Activated CD4-positive, alpha-beta T cell treated with anti-CD3 and anti-CD28 coated beads, Interleukin-2, amount 10 ng/mL, durations not matched to agents 7 days and 5 days (primary cell): ENCODE measurements at places on chromosomes 1 and 21. TPM values are rescaled to one million over a fixed set of nuclear protein-coding genes. Genes with fewer than 3 reads are reported as not detected.

GRCh38 chr1:27372022-27372807, 2.4 kb downstream of the FCN3 start:
- H3K27me3 ChIP-seq, result peaks cover 2% of the 10 kb centered on the region
- H3K27ac ChIP-seq, result no peak overlapping the region
- DNase-seq, result no peak
- no peaks in the 10 kb centered on the region for H3K36me3 ChIP-seq
- H3K4me3 ChIP-seq, result no peak overlapping the region

GRCh38 chr1:228095161-228095560, 8.0 kb downstream of the C1orf35 start:
- H3K4me3 ChIP-seq, result no peak overlapping the region
- no peaks in the 10 kb centered on the region for H3K27me3 ChIP-seq
- no peak for DNase-seq
- no peak overlapping the region for H3K27ac ChIP-seq

DNA sequence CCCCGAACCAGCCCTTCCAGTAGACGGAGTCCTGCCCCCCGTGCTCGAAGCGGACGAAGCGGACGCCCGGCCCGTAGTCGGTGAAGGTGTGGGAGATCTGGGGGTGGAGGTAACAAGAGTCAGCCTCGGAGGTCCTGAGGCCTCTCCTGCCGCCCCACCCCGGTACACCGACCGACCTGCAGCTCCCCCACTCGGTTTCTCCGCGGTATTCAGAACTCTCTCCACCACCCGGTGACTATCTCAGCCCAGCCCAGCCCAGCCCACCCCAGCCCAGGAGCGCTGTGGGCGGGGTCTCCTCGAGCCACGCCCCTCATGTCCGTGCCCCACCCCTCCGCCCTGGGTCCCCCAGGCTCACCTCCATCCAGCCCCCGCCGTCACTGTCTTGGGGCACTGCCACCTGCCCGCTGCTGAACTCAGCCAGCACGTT, 5.5 kb downstream of the FBXO2 start:
- H3K4me3 ChIP-seq, result no peak overlapping the region
- H3K4me1 ChIP-seq, result peaks cover 22% of the 10 kb centered on the region
- peak; percentile 30 for DNase-seq
- no peak overlapping the region for H3K27ac ChIP-seq

GRCh38 chr1:59081181-59081580, 215.7 kb upstream of the FGGY start:
- no peak overlapping the region for H3K27ac ChIP-seq
- H3K27me3 ChIP-seq, result peaks cover 8% of the 10 kb centered on the region
- H3K36me3 ChIP-seq, result no peaks in the 10 kb centered on the region
- H3K4me3 ChIP-seq, result no peak overlapping the region
- no peak for DNase-seq

DNA sequence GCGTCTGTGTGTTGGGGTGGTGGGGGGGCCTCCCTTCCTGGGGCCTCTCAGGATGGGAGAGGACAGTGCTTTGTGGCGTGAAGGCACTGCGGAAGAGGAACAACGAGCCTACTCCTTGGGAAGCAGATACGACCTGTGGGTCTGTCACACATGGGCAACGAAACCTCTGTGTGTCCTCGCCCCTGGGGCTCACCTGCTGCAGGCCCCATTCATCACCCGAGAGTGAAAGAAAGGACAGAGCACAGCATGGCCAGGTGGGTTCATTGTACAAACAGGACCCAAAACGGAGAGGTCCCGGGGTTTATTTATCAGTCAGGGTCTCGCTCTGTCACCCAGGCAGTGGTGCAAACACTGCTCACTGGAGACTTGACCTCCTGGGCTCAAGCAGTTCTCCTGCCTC, 40.1 kb upstream of the LIN9 start:
- H3K27me3 ChIP-seq, result no peaks in the 10 kb centered on the region
- H3K36me3 ChIP-seq, result no peaks in the 10 kb centered on the region
- DNase-seq, result no peak
- no peak overlapping the region for H3K27ac ChIP-seq
- H3K4me3 ChIP-seq, result no peak overlapping the region

- H3K27ac ChIP-seq, result no peak overlapping the region
- peaks cover 2% of the 10 kb centered on the region for H3K36me3 ChIP-seq
- no peak for DNase-seq
- no peak overlapping the region for H3K4me3 ChIP-seq
- peaks cover 29% of the 10 kb centered on the region for H3K4me1 ChIP-seq
Observed at GRCh38 chr21:45166931-45167330, 92.6 kb downstream of the ADARB1 start.

- no peak for DNase-seq
- H3K4me3 ChIP-seq, result no peak overlapping the region
- no peaks in the 10 kb centered on the region for H3K36me3 ChIP-seq
- no peaks in the 10 kb centered on the region for H3K27me3 ChIP-seq
Observed at GRCh38 chr1:14913482-14914177, 239.9 kb upstream of the TMEM51 start.

The RGS16 gene
- total RNA-seq, result 2.0 TPM

DNA sequence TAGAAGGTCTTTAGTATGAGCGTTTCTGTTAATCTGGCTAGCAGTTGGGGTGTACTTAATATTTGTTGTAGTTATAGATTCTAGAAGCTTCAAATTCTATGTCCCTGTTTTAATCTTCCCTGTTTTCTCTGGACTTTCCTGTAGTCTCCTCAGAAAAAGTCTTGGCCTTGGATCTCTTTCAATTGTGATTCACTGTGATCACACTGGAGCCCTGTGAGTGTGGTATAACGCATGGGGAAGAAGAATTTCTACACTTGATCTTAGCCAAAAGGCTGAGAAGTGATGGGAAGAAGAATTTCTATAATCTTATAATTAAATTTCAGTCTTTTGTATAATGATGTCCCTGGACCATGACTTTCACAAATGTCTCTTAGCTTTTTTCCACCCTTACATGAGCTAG, 36.7 kb upstream of the COP1 start:
- no peaks in the 10 kb centered on the region for H3K36me3 ChIP-seq
- no peaks in the 10 kb centered on the region for H3K4me1 ChIP-seq
- no peak overlapping the region for H3K4me3 ChIP-seq
- H3K27ac ChIP-seq, result no peak overlapping the region
- H3K27me3 ChIP-seq, result peaks cover 5% of the 10 kb centered on the region
- DNase-seq, result no peak

DNA sequence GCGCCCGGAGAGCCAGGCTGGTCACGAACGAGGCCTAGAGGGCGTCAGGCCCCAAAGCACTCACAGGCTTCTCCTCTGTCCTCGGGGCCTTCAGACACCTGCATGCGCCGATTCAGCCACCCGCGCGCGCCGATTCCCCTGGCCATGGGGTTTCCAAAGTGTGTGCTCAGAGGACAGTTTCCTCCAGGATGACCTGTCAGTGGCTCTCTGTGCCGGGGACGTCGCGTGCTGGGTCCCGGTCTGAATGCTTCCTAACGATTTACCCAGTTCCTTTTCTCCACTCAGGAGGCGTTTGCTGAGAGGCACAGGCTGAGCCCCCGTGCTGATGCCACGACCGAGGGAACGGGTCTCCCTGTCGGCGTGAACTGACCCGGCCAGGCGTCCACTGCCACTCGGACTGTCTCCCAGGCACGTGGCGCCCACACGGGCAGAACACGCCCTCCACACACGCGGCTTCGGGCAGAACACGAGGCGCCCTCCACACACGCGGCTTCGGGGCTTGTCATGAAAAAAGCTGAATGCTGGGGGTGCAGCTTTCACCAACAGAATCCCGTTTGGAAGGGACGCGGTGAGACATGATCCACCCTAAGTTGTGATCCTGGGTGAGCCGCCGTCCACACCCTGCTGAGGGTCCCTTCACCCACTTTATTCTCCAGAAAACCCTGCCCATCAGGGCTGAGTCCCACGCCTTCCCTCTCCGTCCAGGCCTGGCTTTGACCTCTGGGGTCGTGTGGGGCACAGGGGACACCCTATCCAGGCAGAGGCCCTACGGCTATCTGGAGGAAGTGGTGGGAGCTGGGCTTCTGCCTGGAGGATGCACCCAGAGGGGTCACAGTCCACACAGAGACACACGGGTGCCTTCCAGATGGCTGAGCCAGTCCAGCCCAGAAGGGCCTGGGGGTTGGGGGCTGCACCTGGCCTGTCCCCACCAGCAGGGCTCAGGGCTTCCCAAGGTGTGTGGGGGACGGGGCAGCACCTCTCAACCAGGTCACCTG, 56.1 kb downstream of the COL6A1 start:
- peaks cover 3% of the 10 kb centered on the region for H3K27me3 ChIP-seq
- no peak overlapping the region for H3K4me3 ChIP-seq
- H3K36me3 ChIP-seq, result no peaks in the 10 kb centered on the region
- H3K4me1 ChIP-seq, result no peaks in the 10 kb centered on the region

The SPRR2E gene
- total RNA-seq, result not detected

The KRTCAP2 gene
- 183 TPM for total RNA-seq

The PTGFR gene
- total RNA-seq, result not detected

The C1orf94 gene
- not detected for total RNA-seq

The TNFRSF9 gene
- 0.62 TPM for total RNA-seq

The CHRM3 gene
- 0.05 TPM for total RNA-seq

DNA sequence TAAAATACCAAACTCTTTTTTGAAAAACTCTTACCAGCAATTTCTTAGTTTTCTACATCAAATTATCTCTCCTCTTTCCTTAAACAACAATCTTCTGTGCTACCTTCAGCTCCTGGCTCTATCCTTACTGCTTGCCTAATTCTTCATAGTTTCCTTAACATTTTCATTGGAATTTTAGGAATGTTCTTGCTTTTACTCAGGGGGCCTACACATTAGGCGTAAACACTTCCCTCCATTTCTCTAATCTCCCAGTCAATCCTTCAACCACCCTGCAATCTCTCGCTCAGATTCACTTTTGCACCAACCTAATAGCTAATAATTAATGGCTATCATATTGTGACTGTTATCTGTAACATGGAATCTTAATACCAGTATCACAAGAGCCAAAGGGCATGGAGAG, 50.1 kb downstream of the ADAMTS5 start:
- H3K27ac ChIP-seq, result no peak overlapping the region
- H3K27me3 ChIP-seq, result no peaks in the 10 kb centered on the region
- no peak overlapping the region for H3K4me3 ChIP-seq
- DNase-seq, result no peak
- no peaks in the 10 kb centered on the region for H3K36me3 ChIP-seq

DNA sequence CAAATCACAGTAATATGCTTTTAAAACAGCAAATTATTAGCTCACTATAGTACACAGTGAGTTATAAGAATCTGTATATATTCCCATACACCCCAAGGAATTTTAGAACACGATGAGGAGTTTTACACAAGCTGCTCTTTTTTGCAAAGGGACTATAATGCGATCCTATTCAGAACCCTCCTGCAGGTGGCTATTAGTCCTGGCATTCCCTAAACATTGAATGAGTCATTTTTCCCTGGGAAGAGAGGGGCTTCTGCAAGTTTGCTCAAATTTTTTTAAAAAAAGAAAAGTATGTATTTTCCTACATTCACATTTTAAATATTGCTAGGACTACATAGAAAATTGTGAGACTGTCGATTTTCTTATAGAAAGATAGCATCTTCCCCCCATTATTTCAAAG, 106.3 kb downstream of the COL11A1 start:
- H3K27me3 ChIP-seq, result no peaks in the 10 kb centered on the region
- DNase-seq, result no peak
- no peaks in the 10 kb centered on the region for H3K36me3 ChIP-seq
- H3K27ac ChIP-seq, result no peak overlapping the region
- no peaks in the 10 kb centered on the region for H3K4me1 ChIP-seq

The IFNAR1 gene
- 40.9 TPM for total RNA-seq

- no peak overlapping the region for H3K4me3 ChIP-seq
- no peaks in the 10 kb centered on the region for H3K27me3 ChIP-seq
- no peak for DNase-seq
- H3K27ac ChIP-seq, result no peak overlapping the region
- peaks cover 7% of the 10 kb centered on the region for H3K4me1 ChIP-seq
Observed at GRCh38 chr1:19757641-19758040, 42.1 kb downstream of the TMCO4 start.

DNA sequence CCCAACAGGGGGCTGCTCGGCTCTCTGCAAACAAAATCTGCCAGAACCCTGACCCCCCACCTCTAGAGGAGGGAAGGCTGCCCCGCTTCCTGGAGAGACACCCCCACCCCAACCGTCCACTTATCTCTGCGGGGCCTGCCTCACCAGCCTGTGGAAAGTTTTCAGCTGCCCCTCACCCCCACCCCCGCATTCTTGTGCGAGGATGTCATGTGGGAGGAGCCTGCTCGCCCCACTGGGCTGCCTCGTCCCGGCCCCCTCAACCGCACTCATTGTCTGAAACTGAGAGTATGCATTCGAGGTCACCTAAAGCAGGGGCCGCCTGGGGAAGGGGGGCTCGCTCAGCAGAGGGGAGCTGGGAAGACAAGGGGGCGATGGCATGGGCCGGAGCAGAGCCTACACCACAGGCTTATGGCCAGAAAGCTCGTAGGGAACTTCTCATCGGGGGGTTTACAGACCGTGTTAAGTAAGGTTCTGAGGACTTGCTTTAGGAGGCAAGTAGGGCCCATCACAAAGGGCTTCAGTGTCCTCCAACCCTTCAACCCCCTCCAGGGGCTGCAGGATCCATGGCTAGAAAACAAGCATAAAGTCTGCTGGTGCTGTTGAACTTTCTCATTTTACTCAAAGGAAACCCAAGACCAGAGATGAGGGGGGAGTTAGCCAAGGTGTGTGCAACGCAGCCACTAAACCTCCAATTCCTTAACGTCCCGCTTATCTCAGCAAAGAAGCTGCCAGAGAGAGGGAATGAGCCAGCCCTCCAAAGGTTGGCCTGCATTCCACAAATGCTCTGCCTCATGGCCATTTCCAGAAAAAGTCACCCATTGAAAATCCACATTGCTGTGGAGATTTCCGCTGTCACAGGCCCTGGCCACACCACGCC, 9.4 kb downstream of the EPHA2 start:
- no peak overlapping the region for H3K4me3 ChIP-seq
- no peaks in the 10 kb centered on the region for H3K36me3 ChIP-seq
- H3K27ac ChIP-seq, result no peak overlapping the region

DNA sequence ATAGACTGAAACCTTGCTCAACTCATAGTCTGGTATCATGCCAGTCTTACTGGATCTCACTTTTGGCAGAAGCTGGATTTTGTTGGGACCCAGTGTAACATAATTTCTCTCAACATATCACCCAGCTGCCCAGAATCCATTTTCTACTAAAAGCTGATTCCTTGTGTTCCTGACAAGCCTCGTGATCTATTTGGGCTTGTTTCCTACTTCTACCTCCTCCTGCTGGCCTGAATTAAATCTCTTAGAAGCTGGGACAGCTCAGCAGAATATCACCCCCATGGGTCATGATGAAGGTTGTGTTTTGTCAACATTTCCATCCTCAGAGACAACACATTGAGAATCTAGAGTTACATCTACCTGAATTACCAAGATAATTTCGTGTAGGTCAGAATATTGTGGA, 7.7 kb downstream of the GOLT1A start:
- H3K27ac ChIP-seq, result no peak overlapping the region
- peaks cover 30% of the 10 kb centered on the region for H3K27me3 ChIP-seq

- no peaks in the 10 kb centered on the region for H3K27me3 ChIP-seq
- H3K4me1 ChIP-seq, result no peaks in the 10 kb centered on the region
- H3K4me3 ChIP-seq, result no peak overlapping the region
- no peak overlapping the region for H3K27ac ChIP-seq
Observed at GRCh38 chr1:154019940-154020339, 29.4 kb downstream of the RPS27 start.

The UMODL1 gene
- 0.10 TPM for total RNA-seq
